ENCODE measurements at places on chromosomes 3 and 15. TPM values are rescaled to one million over a fixed set of nuclear protein-coding genes. Genes with fewer than 3 reads are reported as not detected.

FEZF2 gene
- total RNA-seq = not detected

SPATA12 gene
- total RNA-seq = not detected

GRCh38 chr3:142148044-142148791 is 1.1 kb downstream of the TFDP2 start:
- no peak for DNase-seq

ST3GAL6 gene
- 9.4 TPM for total RNA-seq

GRCh38 chr3:158660711-158661110 is 11.7 kb downstream of the LXN start:
- DNase-seq = no peak

Measured in psoas muscle (tissue), 8 donors.